ENCODE measurements at places on chromosomes 12 and 14. TPM values are rescaled to one million over a fixed set of nuclear protein-coding genes. Genes with fewer than 3 reads are reported as not detected.

DNA sequence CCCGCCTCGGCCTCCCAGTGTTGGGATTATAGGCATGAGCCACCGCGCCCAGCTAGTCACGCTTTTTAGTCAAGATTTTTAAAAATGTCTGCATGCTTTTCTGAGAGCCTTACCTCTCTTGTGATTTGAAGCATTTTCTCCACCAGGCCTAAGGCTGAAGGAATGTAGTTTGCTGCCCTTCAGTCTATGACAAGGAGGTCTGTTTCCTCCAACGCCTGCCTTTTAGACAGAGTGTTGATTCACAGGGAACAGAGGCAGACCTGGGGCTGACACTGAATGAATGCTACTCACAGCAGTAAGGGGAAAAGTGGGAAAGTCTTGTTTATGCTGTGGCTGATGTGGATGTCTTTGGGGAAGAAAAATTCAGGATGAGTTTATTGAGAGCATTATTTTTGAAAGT, 27.2 kb upstream of the MDM2 start:
- no peak for DNase-seq
- no peaks in the 10 kb centered on the region for H3K36me3 ChIP-seq
- H3K4me1 ChIP-seq: peaks cover 4% of the 10 kb centered on the region
- H3K27me3 ChIP-seq: no peaks in the 10 kb centered on the region
- no peak overlapping the region for H3K4me3 ChIP-seq
- H3K27ac ChIP-seq: no peak overlapping the region

Gene MYH7
- total RNA-seq: 0.05 TPM

Gene PLD4
- total RNA-seq: 14.5 TPM

Gene NYNRIN
- total RNA-seq: 11.0 TPM

Measured in liver (tissue), 10 donors.